Ascending aorta (tissue), 2 donors: ENCODE measurements at places on chromosomes 2 and 18. TPM values are rescaled to one million over a fixed set of nuclear protein-coding genes. Genes with fewer than 3 reads are reported as not detected.

Gene DSG1
- not detected for total RNA-seq

Gene RUFY4
- not detected for total RNA-seq

Gene M1AP
- total RNA-seq, result not detected

Gene SMAD4
- 196 TPM for total RNA-seq

Gene KCNE4
- total RNA-seq, result 18.3 TPM

DNA sequence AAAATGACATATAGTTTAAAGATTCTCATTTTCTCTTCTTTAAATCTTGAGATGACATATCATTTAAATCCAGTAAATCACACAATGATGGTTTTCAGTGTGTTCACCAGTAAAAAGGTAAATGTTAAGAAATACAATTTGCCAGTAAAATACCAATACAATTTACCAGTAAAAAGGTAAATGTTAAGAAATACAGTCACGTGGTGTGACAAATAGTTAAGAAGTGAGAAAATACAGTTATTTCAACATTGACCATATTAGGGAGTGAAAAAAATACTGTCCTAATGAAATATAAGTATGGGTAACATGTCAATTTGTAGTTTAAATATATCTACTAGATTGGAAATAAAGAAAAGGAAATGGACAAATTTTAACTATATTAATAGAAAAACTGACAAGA is 80.5 kb downstream of the DLGAP1 start:
- no peak overlapping the region for H3K27ac ChIP-seq
- H3K4me3 ChIP-seq, result no peak overlapping the region
- H3K4me1 ChIP-seq, result no peaks in the 10 kb centered on the region
- H3K36me3 ChIP-seq, result no peaks in the 10 kb centered on the region
- no peaks in the 10 kb centered on the region for H3K27me3 ChIP-seq

DNA sequence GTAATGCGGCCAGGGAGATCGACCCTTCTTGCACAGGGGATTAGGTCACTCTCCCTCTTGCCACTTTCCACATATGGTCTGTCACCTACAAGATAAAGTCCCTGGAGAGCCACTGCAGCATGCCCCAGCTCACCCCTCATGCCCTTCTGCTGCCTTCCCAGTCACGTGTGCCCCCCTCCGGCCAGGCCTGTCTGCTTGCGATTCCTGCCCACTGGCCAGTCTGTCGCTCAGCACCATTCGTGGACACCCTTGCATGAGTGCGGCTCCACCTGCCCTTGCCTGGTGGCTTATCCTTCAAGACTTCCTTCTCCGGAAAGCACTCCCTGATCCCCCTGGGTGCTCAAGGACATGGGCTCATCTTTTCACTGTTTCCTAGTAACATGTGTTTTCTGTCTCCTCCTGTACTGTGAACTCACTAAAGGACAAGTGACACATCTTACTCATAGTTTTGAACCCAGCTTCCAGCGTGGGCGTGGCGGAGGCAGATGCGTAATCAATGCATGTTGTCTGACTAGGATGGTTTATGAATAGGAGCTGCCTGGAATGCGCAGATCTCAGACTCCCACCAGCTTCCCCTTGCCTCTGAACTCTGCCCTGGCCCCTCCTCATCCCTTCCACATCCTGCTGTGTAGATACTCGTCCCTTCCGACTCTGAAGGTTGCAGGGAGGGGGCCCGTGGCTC is 7.8 kb upstream of the NT5DC4 start:
- H3K4me1 ChIP-seq, result no peaks in the 10 kb centered on the region
- H3K27me3 ChIP-seq, result no peaks in the 10 kb centered on the region
- H3K36me3 ChIP-seq, result no peaks in the 10 kb centered on the region
- no peak overlapping the region for H3K4me3 ChIP-seq
- no peak for DNase-seq

GRCh38 chr18:711657-712400 is 601 bp downstream of the ENOSF1 start:
- H3K27ac ChIP-seq, result peak overlapping the region; percentile 82
- DNase-seq, result peak; percentile 63
- peak overlapping the region; percentile 63 for H3K4me3 ChIP-seq

- DNase-seq, result no peak
- H3K4me1 ChIP-seq, result peaks cover 4% of the 10 kb centered on the region
- no peak overlapping the region for H3K4me3 ChIP-seq
These were observed 90.6 kb downstream of the FEZ2 start for GRCh38 chr2:36507408-36507812.

- H3K4me3 ChIP-seq, result no peak overlapping the region
- H3K27me3 ChIP-seq, result no peaks in the 10 kb centered on the region
- no peaks in the 10 kb centered on the region for H3K36me3 ChIP-seq
- H3K4me1 ChIP-seq, result peaks cover 5% of the 10 kb centered on the region
- no peak overlapping the region for H3K27ac ChIP-seq
These were observed 3.8 kb upstream of the ROCK2 start for GRCh38 chr2:11348209-11348749.

DNA sequence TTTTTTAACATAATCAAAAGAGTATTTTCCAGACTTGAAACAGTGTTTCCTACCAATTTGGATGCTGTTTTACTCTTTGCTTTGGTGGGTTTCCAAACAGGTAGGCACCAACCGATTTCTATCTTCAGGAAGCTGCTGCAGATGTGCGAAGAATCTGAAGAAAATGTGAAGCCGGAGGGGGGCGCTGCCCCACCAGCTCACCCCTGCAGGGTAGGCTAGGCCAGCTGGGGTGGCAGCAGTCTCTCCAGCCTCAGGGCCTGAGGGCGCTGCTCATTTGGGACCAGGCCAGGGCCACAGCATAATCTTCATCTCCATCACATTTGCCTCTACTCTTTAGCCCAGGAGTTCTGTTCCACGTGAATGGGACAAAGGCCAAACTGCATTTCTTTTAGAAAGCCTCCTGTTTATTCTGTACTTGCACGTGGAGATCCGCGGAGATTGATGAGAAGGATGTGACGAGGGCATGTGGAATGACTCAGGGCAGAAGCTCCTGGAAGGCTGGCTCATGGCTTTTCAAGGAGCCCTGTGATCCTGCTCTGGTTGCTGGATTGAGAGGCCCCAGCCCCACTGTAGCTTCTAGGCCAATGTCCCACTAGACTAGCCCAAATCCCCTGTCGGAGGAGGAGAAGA is 84.2 kb upstream of the FAM136A start:
- DNase-seq, result no peak
- no peaks in the 10 kb centered on the region for H3K27me3 ChIP-seq
- H3K4me3 ChIP-seq, result no peak overlapping the region
